Hindlimb muscle (tissue), 1 donor: ENCODE measurements at places on chromosomes 2 and 18. TPM values are rescaled to one million over a fixed set of nuclear protein-coding genes. Genes with fewer than 3 reads are reported as not detected.

The CROCC2 gene
- polyA plus RNA-seq = 0.22 TPM

The MSTN gene
- 43.1 TPM for polyA plus RNA-seq

The RSAD2 gene
- polyA plus RNA-seq = 4.1 TPM

The RGPD3 gene
- 0.22 TPM for polyA plus RNA-seq

The COL3A1 gene
- 5,984 TPM for polyA plus RNA-seq

The SMYD1 gene
- 326 TPM for polyA plus RNA-seq

The HAAO gene
- 25.6 TPM for polyA plus RNA-seq

The DSG1 gene
- 0.88 TPM for polyA plus RNA-seq

The PAIP2B gene
- polyA plus RNA-seq = 3.5 TPM

The ODC1 gene
- 103 TPM for polyA plus RNA-seq

The TMEM178A gene
- polyA plus RNA-seq = 15.2 TPM

The GKN1 gene
- 0.25 TPM for polyA plus RNA-seq
